ENCODE measurements at places on chromosomes 2 and 18.

DNA sequence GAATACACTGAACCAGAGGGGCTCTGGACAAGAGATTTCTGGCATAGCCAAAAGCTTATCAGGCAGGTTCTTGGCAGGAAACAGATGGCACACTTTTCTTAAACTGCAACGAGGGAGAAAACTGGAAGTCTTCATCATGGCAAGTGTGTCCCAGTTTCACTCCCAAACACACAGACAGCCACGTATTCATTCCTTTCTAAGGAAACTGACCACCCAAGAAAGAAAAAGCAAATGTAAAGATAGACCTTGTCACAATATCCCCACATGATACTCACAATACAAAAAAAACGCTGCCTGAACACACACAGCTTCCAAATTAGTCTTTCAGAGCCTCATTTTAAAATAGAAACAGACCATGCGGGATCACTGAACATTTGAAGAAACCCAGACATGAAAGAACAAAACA lies 40.6 kb upstream of the RTTN start:
- DNase-seq: no peak

DNA sequence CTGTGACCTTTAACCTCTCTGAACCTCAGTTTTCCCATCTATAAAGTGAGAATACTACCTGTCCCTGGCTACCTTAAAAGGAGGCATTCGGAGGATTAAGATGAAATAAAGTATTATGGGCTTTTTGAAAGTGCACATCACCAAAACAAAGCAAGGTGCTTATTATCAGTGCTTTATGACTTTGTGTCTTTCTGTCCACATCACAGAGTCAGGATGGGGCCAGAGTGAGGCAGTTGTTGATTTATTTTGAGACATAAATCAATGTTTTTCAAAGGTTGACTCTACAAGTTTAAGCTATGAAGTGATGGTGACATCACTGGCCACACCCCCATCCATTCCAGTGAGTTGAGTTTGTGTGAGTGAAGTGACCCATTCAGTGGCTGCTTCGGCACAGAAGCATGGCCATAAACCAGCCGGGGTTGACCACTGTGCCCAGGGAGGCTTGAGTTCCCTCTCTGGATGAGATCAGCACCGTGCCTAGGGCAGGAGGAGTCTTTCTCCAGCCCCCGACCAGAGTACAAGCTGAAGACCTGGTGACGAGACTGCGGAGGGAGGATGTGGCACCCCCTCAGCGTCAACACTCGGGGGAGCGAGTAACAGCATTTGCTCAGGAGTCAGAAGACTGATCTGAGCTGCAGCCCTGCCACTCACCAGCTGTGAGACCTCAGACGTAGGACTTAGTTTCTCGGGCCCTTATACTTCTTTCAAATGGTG lies 89.0 kb upstream of the PPP1CB start:
- no peak for DNase-seq

DNA sequence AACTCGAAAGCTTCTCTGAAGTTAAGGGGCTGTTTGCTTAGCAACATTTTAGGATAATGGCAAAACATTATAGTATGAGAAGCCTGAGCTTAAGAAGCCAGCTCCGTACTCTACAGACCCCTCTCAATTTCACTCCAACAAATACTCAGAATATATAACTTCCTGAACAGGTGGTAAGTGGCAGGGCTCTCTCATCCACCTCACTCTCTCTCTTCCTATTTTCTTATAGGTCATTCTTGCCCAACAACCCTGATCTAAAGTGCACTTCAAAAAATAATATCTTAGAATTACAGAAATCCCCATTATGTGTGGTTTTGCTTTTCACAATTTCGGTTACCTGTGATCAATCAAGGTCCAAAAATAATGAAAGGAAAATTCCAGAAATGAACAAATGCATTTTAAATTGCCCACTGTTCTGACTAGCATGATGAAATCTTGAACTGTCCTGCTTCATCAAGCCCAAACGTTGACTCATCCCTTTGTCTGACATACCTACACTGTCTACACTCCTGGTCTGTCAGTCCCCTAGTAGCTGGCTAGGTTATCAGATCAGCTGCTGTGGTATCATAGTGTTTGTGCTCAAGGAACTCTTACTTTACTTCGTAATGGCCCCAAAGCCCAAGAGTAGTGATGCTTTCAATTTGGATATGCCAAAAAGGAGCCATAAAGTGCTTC lies 122.8 kb upstream of the COL5A2 start:
- DNase-seq: peak; percentile 20

- no peak for DNase-seq
These were observed 24.0 kb upstream of the COLEC12 start for GRCh38 chr18:524466-524865.

GRCh38 chr2:221895366-221896121 lies 323.4 kb upstream of the EPHA4 start:
- DNase-seq: no peak

- no peak for DNase-seq
These were observed at the start of gene ALPI for GRCh38 chr2:232455426-232456255. Gene ALPI (plus strand): TSS chr2:232456153. CDS start chr2:232456200, 47 bp downstream.

DNA sequence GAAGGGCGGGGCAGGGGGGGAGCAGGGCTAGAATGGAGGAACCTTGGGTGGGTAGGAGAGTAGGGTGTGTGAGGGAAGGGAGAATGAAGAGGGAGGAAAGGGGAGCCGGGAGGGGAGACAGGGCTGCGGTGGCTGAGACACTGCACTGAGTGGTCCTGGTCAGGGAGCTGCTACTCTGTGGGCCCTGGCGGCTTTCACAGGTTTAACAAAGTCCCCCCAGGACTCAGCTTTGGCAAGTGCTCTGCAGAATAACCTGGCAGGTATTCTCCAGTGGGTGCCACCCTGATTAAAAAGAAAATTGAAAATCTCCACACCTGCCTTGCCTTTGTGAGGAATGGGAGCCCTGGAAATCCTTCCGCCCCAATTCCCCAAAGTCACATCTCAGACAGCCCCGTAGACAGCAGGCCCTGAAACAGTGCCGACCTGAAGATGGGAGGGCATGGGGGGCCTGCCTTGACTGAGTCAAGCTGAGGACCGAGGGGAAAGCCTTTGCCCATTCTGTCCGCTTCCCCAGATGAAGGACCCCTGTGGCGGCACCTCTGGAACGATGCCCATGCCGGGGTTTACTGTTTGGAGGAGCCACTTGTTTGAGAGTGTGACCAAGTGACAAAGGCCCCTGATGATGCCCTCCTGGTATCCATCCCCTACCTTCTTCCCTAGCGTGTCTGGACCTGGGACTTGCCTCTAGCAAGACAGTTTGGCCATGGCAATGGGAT lies 43.6 kb upstream of the OTOS start:
- DNase-seq: no peak

All from activated T-cell treated with anti-CD3 and anti-CD28 coated beads, Interleukin-2, amount 50 U/mL, for 72 hours (primary cell).